Activated CD8-positive, alpha-beta T cell treated with anti-CD3 and anti-CD28 coated beads, Interleukin-2, amount 10 ng/mL, durations not matched to agents 7 days and 5 days (primary cell): ENCODE measurements at places on chromosomes 5 and 9.

GRCh38 chr9:116154976-116155697 lies 1.5 kb downstream of the PAPPA start:
- no peak for DNase-seq

DNA sequence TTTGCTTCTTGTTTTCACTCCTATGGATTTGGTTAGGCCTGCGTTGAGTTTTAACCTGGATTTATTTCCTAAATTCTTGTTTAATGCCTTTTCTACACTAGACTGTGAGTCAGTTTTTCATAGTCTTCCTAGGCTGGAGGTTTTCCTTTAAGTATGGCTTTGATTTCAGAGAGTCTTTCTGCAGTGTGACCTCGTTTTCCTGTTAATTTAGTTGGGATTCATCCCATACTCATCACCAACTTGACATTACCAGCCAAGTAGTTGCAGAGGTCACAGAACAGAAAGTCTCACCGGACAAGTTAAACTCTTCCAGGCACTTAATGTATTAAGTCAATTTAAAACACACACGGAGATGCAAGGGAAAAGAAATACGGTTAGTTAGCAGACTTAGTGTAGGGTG lies 29.7 kb upstream of the AUH start:
- no peak for DNase-seq

DNA sequence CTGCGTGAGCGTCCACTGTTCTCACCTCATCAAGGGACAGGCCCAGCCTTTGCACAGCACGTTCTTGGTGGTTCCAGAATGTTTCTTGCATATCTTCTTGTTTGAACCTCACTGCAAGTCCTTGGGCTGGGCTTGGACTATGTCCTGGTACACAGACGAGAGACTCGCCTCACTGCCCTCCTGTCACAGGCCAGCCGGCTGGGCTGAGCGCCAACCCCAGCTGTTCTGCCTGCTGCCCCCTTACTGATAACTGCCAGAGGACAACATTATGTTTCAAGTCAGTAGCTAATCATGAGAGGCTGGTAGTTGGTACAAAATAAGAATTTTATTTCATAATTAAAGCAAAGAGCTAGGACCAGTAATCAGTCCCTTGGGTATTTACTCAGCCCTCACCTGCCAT lies 52.8 kb upstream of the LRRTM2 start:
- DNase-seq: no peak

DNA sequence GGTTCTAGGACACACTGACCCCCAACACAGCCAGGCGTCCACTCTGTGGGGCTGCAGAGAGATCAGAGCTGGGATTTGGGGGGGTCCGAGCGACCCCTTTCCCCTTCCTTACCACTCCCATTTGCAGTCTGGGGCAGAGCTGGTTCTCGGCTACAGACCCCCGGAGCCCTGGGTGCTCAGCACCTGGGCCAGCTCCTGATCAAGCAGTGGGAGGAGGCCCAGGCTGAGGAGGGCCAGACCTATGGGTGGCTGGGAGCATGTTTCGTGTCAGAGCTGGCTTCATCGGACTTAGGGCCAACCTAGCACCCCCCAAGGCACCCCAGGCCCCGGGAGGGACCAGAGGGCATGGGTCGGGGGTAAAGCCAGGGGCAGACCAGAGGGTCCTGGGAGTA lies 7.6 kb downstream of the GRIN1 start:
- DNase-seq: no peak

- no peak for DNase-seq
Observed at GRCh38 chr5:13552361-13552760, 392.1 kb downstream of the DNAH5 start.

DNA sequence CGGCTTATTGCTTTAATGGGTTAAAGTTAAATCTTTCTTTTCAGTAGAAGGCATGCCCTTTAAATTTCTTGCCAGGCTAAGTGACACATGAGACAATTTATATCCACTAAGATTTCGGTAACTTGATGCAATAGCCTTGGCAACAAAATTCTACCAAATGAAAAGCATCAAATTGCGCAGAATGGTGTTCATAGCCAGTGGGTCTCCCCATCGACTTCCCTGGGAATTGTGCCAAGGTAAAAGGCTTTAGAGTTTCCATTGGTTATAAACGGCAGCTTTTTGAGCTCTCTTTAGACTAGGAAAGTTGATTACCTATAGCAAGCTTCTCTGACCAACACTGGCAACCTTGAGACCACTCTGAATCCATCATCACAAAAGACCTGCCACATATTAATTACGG lies 358.4 kb downstream of the ARRDC3 start:
- no peak for DNase-seq

GRCh38 chr9:93209097-93209496 lies 25.2 kb downstream of the WNK2 start:
- no peak for DNase-seq

- no peak for DNase-seq
Observed at GRCh38 chr9:133290751-133291302, 15.8 kb upstream of the ABO start.

GRCh38 chr9:82180711-82181110 lies 192.1 kb downstream of the SPATA31D1 start:
- no peak for DNase-seq

GRCh38 chr9:112699230-112699629 lies 18.7 kb downstream of the INIP start:
- peak; percentile 60 for DNase-seq

DNA sequence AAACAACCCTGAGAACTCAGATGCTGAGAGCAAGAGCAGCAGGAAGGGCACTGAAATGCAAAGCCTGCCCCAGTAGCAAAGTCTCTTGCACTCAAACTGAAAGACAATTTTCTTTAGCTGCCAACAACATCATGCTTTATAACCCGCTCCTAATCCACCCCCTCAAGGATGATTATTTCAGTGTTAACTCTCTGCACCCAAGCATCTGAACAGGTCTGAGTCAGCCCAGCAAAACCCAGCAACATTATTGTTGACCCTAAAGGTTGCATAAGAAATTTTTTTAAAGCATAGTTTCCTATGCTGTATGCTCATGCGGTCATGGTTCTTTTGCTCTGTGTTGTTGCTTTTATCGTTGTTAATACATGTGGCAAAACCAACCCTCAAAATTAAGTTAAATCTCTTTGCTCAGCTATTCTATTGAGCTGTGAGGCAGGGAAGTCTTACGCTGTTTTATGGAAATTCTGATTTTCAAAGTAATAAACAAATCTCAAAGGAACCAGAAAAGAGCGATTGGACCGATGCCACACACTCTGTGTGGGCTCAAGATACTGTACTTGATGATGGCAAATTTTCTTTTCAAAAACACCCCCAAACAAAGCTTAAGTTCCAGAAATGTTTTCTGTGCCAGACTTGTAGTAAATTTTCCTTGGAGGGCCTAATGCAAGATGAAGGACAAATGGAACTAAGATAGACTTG lies 440.6 kb upstream of the MPDZ start:
- no peak for DNase-seq

- no peak for DNase-seq
Observed at GRCh38 chr9:20031836-20032235, 243.0 kb upstream of the SLC24A2 start.

GRCh38 chr5:130520211-130520610 lies 615.9 kb downstream of the CHSY3 start:
- no peak for DNase-seq

DNA sequence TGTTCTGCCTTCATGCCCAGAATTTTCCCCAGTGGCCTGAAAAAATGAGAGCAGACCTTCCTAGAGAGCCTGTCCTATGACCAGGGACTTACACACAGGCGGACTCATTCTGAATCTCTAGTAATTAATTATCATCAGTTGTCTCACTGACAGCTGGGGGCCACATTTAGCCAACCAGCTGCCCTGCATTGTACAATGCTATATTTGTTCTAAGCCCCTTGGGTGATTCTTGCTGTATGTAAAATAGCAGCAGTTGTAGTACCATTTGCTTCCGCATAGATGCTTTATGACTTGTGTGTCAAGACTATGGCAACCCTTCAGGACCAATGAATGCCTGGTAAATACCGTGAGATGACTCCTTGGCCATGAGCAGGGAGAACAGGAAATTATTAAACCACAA lies 415.4 kb upstream of the SEMA6A start:
- no peak for DNase-seq

GRCh38 chr5:112049738-112050137 lies 292.7 kb upstream of the NREP start:
- no peak for DNase-seq

GRCh38 chr5:180866985-180867384 lies 5.9 kb upstream of the ZFP62 start:
- no peak for DNase-seq

- DNase-seq: no peak
Observed at GRCh38 chr5:154470947-154471870, 6.8 kb downstream of the HAND1 start.

DNA sequence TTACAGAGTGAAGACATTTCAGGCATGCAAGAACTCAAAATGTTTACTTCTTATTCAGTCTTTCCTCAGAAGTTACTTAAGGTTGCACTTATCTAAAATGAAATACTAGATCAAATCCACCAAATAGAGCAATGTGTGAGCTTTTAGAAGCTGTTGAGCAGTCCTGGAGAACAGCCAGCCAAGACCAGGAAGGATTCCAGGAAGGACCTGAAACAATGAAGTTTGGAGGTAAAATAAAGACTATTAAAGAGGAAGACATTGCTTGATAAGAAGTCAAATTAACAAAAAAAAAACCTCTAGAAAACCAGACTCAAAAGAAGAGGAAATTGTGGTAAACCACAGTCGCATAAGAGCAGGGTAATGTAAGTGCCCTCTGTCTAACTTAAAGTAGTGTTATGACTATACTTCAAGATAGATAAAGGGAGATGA lies 156.2 kb upstream of the S1PR3 start:
- DNase-seq: peak; percentile 38

DNA sequence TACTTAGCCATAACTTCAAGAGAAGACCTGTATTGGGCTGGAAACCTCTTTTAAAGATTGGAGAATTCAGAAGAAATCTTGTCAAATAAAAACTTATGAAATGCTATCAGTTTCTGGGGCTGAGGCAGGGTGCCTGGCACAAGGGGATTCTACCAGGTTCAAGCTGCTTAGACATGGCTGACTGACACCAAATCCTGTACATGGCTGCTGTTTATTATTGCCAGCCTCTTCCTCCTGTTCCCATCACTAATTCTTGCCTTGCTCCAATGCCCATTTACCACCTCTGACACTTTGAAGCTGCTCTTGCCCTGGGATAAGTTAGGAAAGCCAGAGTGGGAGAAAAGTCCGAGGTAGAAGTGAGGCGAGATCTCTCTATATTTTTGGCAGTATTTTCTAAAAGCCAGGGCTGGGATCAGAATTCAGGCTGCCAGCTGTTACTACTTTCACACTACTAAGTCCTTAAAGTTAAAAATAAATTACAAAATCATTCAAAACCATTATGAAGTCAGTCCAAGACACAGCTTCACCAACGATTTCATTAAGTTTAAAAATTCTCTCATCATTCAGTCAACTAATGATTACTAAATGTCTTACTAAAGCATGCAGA lies 66.3 kb upstream of the TNFAIP8 start:
- DNase-seq: no peak

- DNase-seq: no peak
Observed at GRCh38 chr9:94896512-94896911, 170.0 kb downstream of the AOPEP start.

DNA sequence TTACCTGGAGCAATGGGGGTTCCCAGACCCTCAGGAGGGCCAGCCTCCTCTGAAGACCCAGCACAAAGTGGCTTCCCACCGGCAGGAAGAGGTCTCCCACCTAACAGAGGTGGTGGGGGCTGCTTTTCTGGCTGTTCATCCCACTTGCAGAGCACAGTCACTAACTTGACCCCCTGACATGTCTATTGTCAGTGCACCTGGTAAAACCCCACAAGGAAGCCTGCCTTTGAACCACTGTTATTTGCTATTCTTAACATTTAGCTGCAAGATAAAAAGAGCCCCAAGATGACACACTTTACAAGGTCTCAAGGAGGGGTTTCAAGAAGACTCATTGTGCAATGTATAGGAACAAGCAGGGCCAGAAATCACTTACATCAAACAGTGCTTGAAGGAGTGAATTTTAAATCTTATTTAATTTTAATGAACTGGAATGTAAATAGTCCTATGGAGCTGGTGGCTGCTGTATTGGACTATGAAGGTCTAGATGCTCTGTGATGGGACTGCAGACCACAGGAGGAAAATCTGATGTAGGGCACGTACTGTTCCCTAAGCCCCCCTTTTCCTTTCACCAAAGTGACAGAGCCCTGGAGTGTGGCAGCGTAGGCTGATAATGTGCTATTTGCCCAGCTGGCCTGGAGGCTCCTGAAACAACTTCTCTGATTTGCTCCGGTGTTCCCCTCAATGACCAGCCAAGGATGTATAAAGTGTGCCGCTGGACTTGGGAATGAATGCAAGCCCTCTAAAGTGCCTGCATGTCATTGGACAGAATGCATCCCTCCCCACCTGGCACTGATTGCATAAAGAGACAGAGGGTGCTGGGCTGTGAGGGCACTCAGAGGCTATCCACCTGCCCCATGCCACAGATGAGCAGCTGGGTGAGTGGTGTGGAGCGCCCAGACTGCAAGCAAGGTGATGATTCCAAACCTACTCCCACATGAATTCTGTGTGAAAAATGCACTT lies 80.2 kb downstream of the PTPN3 start:
- no peak for DNase-seq
